Endodermal cell (in vitro differentiated cells): ENCODE measurements at places on chromosomes 5 and 9.

GRCh38 chr9:137109250-137110146, 5.0 kb downstream of the DPP7 start:
- no peak for DNase-seq

DNA sequence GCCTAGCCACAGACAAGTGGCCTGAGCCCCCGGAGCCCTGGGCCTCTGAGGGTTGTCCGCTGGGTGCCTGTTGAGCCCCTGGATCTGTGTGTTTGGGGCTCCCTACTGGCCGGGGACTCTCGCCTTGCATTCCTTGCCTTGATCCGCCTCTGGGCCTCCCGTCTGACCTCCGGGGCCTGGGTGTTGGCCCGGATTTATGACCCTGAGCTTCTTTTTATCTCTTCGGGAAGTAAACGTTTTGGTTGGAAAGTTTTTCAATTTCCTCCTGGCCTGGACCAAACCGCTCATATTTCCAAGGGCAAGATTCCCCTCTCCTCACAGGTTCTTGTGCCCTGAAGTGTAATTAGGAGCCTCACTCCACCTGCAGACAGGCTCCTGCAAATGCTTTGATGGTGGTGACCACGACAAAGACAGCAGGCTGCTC, 69.3 kb upstream of the EGFLAM start:
- DNase-seq = peak; percentile 56

GRCh38 chr5:111635916-111636570, 121.0 kb downstream of the NREP start:
- no peak for DNase-seq

DNA sequence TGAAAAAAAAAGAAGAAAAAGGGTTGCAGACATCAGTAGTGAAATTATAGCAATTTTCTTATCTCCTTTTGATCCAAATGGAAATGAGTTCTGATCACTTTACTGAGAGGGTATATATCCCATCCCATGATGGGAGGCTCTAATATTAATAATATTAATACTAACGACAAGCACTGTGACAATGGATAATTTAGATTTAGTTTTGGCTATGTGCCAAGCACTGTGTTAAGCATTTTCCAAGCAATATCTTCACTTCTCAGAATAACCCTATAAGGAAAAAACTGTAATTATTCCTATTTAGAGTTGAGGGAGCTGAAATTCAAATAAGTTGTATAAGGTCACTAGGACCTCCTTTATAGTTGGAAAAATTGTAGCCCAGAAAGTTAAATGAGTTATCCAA, 58.4 kb upstream of the ASTN2 start:
- DNase-seq = no peak

- DNase-seq = no peak
These were observed 21.2 kb downstream of the LVRN start for GRCh38 chr5:115983519-115983918.

DNA sequence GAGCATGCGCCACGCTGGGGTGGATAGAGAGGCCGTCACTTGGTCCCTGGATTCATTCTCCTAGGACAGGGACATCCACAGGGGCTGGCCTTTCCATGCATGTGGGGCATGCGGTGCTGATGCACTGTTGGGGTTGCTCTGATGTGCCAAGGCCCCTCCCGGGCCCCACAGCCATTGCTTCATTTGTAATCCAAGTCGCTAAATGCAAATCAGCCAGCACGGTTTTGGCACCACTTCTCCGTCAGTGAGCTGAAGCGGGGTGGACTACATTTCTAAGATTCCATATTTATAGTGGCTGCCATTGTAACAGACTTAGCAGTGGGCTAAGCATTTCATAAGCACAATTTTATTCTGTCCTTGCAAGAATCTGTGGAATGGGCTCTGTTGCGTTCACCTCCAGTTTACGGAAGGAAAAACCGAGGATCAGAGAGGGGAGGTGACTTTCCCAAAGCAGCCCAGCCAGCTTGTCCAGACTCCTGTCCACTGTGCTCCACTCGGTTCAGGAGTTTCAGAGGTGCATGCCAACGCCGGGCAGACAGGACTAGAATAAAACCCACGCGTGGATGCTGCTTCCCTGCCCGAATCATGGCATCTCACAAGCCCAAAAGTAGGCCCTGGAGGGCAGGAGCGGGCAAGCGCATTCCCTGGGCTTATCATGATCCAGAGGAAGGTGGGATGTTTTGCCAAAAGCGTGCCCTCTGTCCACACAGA, 102.6 kb upstream of the COL5A1 start:
- no peak for DNase-seq

DNA sequence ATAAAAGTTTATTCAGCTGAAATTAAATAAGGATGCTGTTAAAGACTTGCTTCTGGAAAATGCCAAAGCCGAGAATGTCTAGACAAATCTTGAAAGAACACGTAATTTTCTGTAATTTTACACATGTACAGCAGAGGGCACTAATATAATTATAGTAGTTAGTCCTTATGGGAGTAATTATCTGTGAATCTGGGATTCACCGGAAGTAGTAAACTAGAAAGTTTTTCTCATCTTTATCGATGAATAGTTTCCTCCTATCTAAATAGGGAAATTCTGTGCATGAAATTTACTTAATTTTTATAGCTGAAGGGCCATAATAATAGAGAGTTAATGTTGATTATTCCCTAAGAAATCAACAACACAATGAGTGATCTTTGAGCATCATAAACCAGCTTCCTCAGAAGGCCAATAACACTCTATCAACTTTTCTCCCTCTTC, 18.4 kb upstream of the CNTLN start:
- no peak for DNase-seq

GRCh38 chr9:125374443-125375309, 113.0 kb downstream of the GAPVD1 start:
- DNase-seq = peak; percentile 93

DNA sequence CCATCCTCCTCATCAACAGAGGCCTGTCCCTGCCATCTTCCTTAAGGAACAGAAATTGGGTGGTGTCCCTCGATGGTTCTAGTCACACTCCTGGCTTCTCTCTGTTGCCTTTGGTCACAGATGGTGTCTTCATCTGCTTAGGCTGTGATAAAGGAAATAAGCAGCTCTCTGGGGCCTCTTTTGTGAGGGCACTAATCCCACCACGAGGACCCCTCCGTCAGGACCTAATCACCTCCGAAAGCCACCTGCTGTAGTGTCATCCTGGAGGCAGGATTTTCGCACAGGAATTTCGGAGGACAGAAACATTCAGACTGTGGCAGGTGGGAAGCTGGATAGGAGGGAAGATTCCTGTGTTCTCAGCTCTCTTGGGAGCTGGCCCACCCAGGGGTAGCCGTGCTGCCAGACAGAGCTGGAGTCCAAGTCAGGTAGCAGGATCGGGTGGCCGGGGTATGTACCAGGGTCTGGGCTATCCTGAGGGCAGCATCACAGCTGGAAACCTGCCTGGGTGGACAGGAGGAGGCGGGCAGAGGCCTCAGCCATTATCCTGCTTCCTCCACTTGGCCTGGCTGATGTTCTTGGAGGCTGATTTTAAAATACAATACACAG, 59.5 kb downstream of the ANKRD33B start:
- peak; percentile 33 for DNase-seq

DNA sequence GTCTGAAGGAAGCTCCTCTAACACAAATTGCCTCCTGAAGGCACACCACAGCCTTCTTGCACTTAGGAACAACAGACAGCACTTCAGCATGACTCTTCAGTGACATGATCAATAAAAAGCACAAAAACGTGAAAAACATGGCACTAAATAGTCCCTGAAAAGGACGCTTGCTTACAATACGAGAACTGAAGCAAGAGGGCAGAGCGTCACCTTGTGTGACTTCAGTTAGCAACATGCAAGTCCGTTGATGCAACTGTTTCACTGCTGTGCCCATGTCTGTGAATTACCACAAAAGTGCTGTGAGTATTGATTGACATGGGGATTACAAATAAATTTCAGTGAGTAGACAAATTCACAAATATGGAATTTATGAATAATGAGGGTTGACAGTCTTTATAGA, 219.9 kb upstream of the GAS1 start:
- DNase-seq = no peak

DNA sequence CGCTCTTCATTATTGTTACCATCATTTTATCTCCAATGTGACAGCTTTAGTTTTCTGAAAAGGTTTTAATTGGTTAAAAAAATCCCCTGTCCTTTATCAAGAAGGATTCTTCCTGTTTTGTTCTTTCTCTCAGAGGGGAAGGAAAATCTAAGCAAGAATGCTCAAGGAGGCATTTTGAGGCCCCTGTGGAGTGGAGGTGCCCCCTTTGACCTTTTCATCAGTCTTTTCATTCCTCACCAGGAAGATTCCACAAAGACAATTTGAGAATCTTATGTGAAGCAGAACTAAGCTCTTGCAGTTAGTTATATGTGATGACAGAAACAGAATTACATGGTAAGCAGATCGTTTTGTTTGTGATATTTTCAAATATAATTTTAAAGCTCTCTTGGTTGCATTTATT, 489.6 kb downstream of the MAN2A1 start:
- DNase-seq = no peak

- no peak for DNase-seq
These were observed 28.6 kb upstream of the TAS2R1 start for GRCh38 chr5:9658706-9659105.

GRCh38 chr5:133948721-133949120, 19.7 kb downstream of the C5orf15 start:
- no peak for DNase-seq

DNA sequence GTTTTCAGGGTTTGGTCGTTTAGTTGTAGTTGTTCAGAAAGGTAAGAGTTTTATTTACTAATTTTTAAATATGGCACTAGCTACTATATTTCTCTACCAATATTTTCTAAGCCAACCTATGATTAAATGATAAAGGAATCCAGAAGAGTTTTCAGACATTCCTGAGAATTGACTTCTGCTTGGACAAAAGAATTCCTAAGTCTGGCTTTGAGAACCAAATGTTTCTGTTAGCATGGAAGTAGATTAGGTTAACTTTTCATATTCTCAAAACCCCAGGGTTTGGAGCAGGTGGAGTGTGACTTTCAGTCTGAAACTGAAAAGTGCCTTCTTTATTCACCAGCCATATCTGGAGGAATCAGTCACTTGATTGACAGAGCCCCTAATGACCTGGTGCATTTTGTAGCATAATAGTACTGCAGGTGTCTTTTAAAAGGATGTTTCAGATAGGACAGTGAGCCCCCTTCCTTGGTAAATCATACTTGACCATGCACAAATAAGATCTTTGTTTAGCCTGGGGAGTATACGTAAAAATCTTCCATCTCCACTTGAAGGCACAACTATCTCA, 457.0 kb upstream of the ZNF462 start:
- no peak for DNase-seq

DNA sequence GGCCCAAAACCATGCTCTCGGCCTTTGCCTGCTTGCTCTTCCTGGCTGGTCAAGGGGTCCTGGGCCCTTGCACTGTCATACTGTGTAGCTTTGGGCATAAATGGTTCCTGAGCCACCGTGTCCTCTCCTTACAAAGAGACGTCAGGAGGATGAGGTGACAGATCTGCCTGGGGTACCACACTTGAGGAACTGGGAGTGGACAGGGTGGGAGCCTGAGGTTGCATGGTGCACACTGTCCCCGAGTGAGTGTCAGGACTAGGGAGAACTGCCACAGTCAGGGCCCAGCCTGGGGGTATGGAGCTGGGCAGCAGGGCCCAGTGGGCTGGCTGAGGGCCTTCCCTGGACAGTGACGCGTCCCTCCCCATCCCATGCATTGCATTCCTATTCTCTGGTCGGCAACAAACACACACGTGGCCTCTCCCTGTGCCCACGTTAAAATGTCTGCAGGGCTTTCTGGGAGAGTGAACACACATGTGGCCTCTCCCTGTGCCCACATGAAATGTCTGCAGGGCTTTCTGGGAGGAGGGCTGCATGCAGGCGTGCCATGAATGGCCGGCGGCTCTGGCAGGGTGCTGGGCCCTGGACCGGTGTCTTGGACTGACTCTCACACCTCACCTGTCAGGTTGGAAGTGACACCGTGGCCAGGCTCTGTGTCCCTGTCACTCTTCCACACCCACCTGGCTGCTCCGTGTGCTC, 122.1 kb upstream of the COL5A1 start:
- DNase-seq = no peak
